Hepatocyte (in vitro differentiated cells): ENCODE measurements at places on chromosomes 1 and 21. TPM values are rescaled to one million over a fixed set of nuclear protein-coding genes. Genes with fewer than 3 reads are reported as not detected.
A peak's percentile ranks its signal among the peaks of the same experiment; 100 is the strongest.

DNA sequence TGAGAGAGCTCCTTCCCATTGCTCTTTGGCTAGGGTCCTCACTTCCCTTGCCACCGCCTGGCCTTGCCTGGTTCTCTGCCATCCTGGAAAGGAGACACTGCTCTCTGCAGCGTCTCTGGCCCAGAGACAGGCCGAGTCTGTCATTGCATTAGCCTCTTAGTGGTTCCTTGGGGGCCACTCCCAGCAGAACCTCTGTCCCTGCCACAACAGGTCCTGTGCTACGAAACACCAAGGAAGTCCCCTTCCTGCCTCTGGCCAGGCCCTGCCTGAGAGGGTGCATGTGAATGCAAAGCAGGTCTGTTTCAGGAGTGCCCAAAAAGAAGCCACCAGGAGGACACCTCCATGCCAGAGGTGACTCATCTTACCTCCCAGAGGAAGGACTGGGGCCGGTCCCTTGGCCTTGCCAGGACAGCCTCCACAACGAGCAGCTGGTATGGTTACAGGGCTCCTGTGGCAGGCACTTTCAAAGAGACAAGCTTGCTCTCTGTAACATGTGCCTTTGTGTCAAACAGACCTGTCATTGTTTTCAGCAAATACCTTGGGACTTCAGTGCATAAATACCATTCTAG, 59.6 kb downstream of the VPS26C start:
- no peak overlapping the region for H3K4me3 ChIP-seq
- H3K27me3 ChIP-seq: no peaks in the 10 kb centered on the region
- H3K36me3 ChIP-seq: no peaks in the 10 kb centered on the region
- H3K27ac ChIP-seq: no peak overlapping the region
- no peaks in the 10 kb centered on the region for H3K4me1 ChIP-seq
- no peak for DNase-seq

CLDN17 gene
- total RNA-seq: not detected in 2 replicates

GRCh38 chr1:223538981-223539380, 126.5 kb downstream of the CAPN8 start:
- no peak for DNase-seq
- no peaks in the 10 kb centered on the region for H3K36me3 ChIP-seq
- no peaks in the 10 kb centered on the region for H3K27me3 ChIP-seq
- H3K4me1 ChIP-seq: no peaks in the 10 kb centered on the region
- H3K27ac ChIP-seq: no peak overlapping the region
- no peak overlapping the region for H3K4me3 ChIP-seq

HSD3B1 gene
- total RNA-seq: 62.4 and 101 TPM in 2 replicates

UQCRHL gene
- total RNA-seq: 2.0 and 2.6 TPM in 2 replicates

- H3K27ac ChIP-seq: peak overlapping the region; percentile 78
- no peak overlapping the region for H3K4me3 ChIP-seq
- H3K27me3 ChIP-seq: no peaks in the 10 kb centered on the region
- no peak for DNase-seq
- peaks cover 4% of the 10 kb centered on the region for H3K4me1 ChIP-seq
These were observed 88.1 kb upstream of the HNRNPU start for GRCh38 chr1:244952280-244952933.

EPHA10 gene
- total RNA-seq: 0.84 and 1.5 TPM in 2 replicates

ATP1A4 gene
- total RNA-seq: 0.68 and 4.4 TPM in 2 replicates

RBP7 gene
- 0.50 and 2.0 TPM in 2 replicates for total RNA-seq

GRCh38 chr1:225847610-225848009, 34.6 kb downstream of the TMEM63A start:
- H3K4me3 ChIP-seq: no peak overlapping the region
- H3K27ac ChIP-seq: peak overlapping the region; percentile 28
- H3K27me3 ChIP-seq: no peaks in the 10 kb centered on the region
- DNase-seq: peak; percentile 58
- H3K4me1 ChIP-seq: peaks cover 4% of the 10 kb centered on the region

GRCh38 chr1:3942416-3943122, 42.5 kb upstream of the C1orf174 start:
- H3K36me3 ChIP-seq: no peaks in the 10 kb centered on the region
- H3K27ac ChIP-seq: no peak overlapping the region
- peak; percentile 28 for DNase-seq
- H3K4me3 ChIP-seq: no peak overlapping the region
- H3K27me3 ChIP-seq: no peaks in the 10 kb centered on the region
- no peaks in the 10 kb centered on the region for H3K4me1 ChIP-seq

DNA sequence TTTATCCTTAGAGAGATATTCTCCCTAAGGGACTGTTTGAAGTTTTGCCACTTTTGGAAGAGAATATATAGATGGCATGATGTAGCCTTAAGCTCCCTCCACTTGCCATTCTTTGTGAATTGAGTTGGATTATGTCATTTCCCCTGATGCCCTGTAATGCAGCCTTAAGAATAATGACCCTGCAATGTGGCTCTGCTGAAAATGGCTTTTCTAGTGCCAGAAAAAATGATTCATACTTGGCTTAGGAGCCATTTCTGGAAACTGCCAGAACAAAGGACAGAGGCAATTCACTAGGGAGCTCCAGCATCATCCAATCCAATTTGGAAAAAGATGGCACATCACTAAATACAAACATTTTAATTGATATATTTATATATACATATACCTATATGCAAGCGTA, 265.3 kb downstream of the SPATA17 start:
- H3K4me3 ChIP-seq: no peak overlapping the region
- H3K27me3 ChIP-seq: no peaks in the 10 kb centered on the region
- DNase-seq: no peak
- H3K4me1 ChIP-seq: no peaks in the 10 kb centered on the region
- H3K36me3 ChIP-seq: no peaks in the 10 kb centered on the region

GRCh38 chr1:111690306-111690617, 48.9 kb downstream of the INKA2 start:
- H3K4me1 ChIP-seq: peaks cover 13% of the 10 kb centered on the region
- no peaks in the 10 kb centered on the region for H3K36me3 ChIP-seq
- H3K27ac ChIP-seq: peak overlapping the region; percentile 4
- H3K27me3 ChIP-seq: no peaks in the 10 kb centered on the region
- H3K4me3 ChIP-seq: no peak overlapping the region

TDRD5 gene
- total RNA-seq: not detected in 2 replicates

DCDC2B gene
- not detected in 2 replicates for total RNA-seq

DNA sequence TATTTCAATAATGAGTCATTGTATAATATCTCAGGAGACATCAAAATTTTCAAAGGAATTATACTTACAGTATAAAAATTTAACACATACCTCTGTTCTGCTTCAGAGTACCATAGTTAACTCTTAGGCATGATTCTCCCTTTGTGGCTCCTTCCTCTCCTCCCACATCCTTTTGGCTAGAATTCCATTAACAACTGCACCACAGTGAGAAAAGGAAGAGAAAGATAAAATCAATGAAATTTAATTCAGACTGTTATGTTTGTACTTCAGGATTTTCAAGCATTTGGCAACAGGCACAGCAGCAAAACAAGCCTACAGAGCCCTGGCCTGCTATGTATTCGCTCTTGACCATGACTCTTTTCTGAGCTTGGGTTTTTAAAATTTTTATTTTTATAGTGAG, 57.2 kb upstream of the SGIP1 start:
- H3K4me1 ChIP-seq: no peaks in the 10 kb centered on the region
- no peak overlapping the region for H3K4me3 ChIP-seq
- H3K36me3 ChIP-seq: no peaks in the 10 kb centered on the region
- no peak for DNase-seq
- H3K27ac ChIP-seq: no peak overlapping the region
- no peaks in the 10 kb centered on the region for H3K27me3 ChIP-seq

GRCh38 chr1:164595212-164595611, 36.2 kb downstream of the PBX1 start:
- H3K27ac ChIP-seq: no peak overlapping the region
- DNase-seq: no peak
- H3K4me3 ChIP-seq: no peak overlapping the region
- no peaks in the 10 kb centered on the region for H3K27me3 ChIP-seq
- H3K36me3 ChIP-seq: no peaks in the 10 kb centered on the region
